Type B pancreatic cell (in vitro differentiated cells): ENCODE measurements at places on chromosomes 6 and 20. TPM values are rescaled to one million over a fixed set of nuclear protein-coding genes. Genes with fewer than 3 reads are reported as not detected.

GRCh38 chr6:160792708-160793107 lies 90.7 kb downstream of the PLG start:
- no peak for DNase-seq
- H3K4me1 ChIP-seq, result peaks cover 11% of the 10 kb centered on the region
- H3K36me3 ChIP-seq, result no peaks in the 10 kb centered on the region
- H3K27me3 ChIP-seq, result no peaks in the 10 kb centered on the region
- no peak overlapping the region for H3K4me3 ChIP-seq

GRCh38 chr6:158812611-158813010 lies 6.6 kb downstream of the EZR start:
- peaks cover 3% of the 10 kb centered on the region for H3K27me3 ChIP-seq
- H3K36me3 ChIP-seq, result peaks cover 65% of the 10 kb centered on the region
- peaks cover 66% of the 10 kb centered on the region for H3K4me1 ChIP-seq
- peak overlapping the region; percentile 100 for H3K4me3 ChIP-seq

DNA sequence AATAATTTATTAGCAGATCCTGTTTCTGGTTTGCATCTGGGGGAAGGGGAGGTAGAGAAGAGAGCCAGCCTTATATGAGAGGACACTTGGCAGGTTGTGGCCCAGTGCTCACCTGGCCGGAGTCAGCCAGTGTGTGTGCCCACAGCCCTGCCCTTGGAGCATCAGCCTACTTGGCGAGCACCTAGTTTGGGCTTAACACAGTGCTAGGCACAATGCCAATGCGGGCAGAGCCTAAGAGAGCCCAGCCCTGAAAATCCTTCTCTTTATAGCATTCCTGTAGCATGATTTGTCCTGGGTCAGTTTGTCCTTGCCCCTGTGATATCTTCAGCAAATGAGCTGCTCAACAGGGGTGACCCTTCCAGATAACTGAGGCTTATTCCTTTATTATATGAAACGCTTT lies 73.0 kb downstream of the SLX4IP start:
- no peaks in the 10 kb centered on the region for H3K27me3 ChIP-seq
- H3K36me3 ChIP-seq, result no peaks in the 10 kb centered on the region
- H3K27ac ChIP-seq, result no peak overlapping the region
- DNase-seq, result no peak
- H3K4me1 ChIP-seq, result peaks cover 39% of the 10 kb centered on the region
- no peak overlapping the region for H3K4me3 ChIP-seq

- H3K4me1 ChIP-seq, result peaks cover 70% of the 10 kb centered on the region
- H3K36me3 ChIP-seq, result peaks cover 35% of the 10 kb centered on the region
- peak overlapping the region; percentile 40 for H3K4me3 ChIP-seq
- no peak for DNase-seq
- H3K27ac ChIP-seq, result peak overlapping the region; percentile 61
- no peaks in the 10 kb centered on the region for H3K27me3 ChIP-seq
These were observed 41.9 kb downstream of the COX4I2 start for GRCh38 chr20:31679357-31680285.

DNA sequence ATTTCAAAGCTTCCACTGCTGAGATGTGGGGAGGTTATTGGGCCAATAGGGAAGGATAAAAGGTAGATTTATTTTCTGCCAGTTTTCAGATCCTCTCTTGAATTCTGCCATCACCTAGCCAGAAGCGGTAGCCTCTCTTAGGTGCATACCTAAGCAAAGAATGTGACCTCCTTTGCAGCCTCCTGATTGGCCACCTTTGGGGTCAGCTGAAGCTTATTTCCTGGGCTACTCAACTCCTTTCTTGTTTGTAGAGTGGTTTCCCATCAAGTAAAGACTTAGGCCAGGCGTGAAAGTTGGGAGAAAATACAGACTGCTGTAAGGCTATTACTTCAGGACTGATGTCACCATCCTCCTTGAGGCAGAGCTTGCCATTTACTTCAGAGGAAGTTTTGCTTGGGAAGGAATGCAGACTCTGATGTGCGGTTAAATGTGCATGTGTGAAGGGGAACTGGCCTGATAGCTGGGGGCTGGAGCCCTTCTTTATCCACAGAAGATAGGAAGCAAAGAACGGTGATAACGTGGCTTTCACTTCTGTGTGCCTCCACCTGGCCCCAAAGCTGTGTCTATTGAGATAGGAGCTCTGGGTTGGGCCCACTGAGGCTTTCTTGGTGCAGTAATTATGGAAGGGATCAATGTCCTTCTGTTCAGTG lies 70.1 kb downstream of the TRMT11 start:
- H3K27me3 ChIP-seq, result no peaks in the 10 kb centered on the region
- peaks cover 3% of the 10 kb centered on the region for H3K4me1 ChIP-seq
- no peak for DNase-seq
- H3K27ac ChIP-seq, result no peak overlapping the region
- H3K36me3 ChIP-seq, result peaks cover 36% of the 10 kb centered on the region

GRCh38 chr6:25637960-25638434 lies 14.0 kb upstream of the SCGN start:
- H3K36me3 ChIP-seq, result no peaks in the 10 kb centered on the region
- H3K27ac ChIP-seq, result no peak overlapping the region
- H3K4me1 ChIP-seq, result peaks cover 6% of the 10 kb centered on the region

DNA sequence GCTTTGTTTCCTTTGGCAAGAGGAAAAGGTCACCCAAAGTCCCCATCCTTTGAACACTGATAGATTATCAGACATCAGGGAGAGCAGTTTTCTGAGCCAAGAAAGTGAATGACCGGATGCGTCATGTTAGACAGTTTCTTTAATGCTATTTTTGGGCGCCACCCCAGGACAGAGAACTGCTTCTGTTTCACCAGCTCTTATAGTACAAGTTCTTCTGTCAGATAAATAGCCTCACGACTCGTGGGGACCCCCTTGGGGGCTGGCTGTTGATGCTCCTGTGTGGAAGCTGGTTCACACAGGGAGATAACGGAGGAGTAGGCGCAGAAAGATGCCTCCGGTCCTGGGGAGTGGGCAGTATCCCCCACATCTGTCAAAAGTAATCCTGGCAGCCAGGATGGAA lies 54.6 kb downstream of the NPEPL1 start:
- H3K36me3 ChIP-seq, result no peaks in the 10 kb centered on the region
- H3K27ac ChIP-seq, result no peak overlapping the region
- peak; percentile 51 for DNase-seq
- peaks cover 8% of the 10 kb centered on the region for H3K4me1 ChIP-seq

DNA sequence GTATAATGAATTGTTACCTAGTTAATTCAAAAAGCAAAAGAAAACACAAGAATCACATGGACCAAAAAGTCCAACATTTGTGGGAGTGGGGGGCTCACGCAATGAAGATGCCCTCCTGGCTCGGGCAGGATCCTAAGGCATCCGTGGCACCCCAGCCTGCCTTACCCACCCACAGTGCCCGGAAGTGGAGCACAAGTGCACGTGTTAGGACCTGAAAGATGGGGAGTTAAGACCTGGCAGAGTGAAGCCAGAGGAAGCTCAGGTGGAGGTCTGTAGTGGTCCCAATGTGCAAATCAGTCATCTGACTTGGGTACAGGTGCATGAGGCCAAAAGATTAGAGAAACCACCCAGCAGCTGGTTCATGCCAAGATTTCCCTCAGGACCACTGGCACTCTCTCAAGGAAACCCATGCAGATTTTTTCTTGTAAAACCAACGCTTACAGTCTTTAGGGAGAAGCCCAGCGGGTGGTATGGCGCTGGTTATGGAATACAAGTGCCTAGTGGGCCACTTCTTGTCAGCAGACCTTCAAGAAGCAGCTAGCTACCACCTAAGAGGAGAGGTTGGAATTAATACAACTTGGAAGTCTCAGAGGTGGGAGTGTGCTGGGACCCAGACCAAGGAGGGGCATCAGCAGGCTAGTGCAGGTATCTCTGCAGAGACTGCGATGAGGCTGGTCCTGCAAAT lies 42.1 kb downstream of the BFSP1 start:
- H3K27me3 ChIP-seq, result peaks cover 13% of the 10 kb centered on the region
- no peak overlapping the region for H3K27ac ChIP-seq
- no peak for DNase-seq
- no peak overlapping the region for H3K4me3 ChIP-seq
- H3K4me1 ChIP-seq, result no peaks in the 10 kb centered on the region
- no peaks in the 10 kb centered on the region for H3K36me3 ChIP-seq

GRCh38 chr20:1338801-1339200 lies 9.9 kb upstream of the SDCBP2 start:
- DNase-seq, result peak; percentile 48
- no peaks in the 10 kb centered on the region for H3K27me3 ChIP-seq
- H3K27ac ChIP-seq, result no peak overlapping the region
- no peaks in the 10 kb centered on the region for H3K36me3 ChIP-seq
- H3K4me1 ChIP-seq, result no peaks in the 10 kb centered on the region

DNA sequence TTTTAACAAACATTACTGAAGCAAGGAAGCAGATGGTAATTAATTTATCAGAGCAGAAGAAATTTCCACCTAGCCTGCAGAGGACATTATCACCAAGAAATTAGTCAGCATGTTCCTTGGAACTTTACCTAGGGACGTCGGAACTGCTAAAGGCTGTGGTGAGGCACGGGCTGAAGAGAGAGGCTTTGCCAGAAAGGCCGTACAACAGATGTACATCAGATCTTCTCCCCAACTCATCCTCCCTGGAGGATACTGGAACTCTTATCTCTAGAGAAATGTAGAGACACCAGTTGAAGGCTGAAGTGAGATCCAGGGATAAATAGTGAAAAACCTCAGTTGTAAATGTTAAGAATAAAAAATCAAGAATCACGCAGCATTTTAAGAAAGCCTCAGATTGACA lies 257.1 kb downstream of the SAMD5 start:
- DNase-seq, result no peak
- no peaks in the 10 kb centered on the region for H3K27me3 ChIP-seq
- no peaks in the 10 kb centered on the region for H3K36me3 ChIP-seq
- H3K4me3 ChIP-seq, result no peak overlapping the region
- H3K4me1 ChIP-seq, result peaks cover 4% of the 10 kb centered on the region

- peaks cover 19% of the 10 kb centered on the region for H3K4me1 ChIP-seq
- no peak overlapping the region for H3K4me3 ChIP-seq
- H3K27me3 ChIP-seq, result no peaks in the 10 kb centered on the region
These were observed 3.4 kb upstream of the MICAL1 start for GRCh38 chr6:109458774-109459531.

GRCh38 chr20:53611449-53611894 lies 17.8 kb upstream of the ZNF217 start:
- peaks cover 16% of the 10 kb centered on the region for H3K4me1 ChIP-seq
- H3K27me3 ChIP-seq, result no peaks in the 10 kb centered on the region
- no peak for DNase-seq
- peak overlapping the region; percentile 29 for H3K27ac ChIP-seq

DNA sequence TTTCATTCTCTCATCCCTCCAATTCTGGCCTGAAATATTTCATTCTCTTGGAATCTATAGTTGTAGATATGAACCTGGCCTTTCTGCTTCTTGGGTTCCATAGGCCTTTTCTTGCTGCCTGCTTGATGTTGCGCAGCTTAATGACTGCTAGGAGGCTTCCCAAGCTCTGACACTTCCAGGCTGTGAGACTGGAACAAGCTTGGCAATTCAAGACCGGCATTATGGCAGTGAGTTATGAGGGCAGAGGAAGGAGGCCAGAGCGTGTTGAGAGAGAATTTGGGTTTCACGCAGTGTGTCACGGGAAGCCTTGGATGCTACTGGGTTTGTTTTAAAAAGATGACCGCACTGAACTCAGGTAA lies 948 bp upstream of the DNAJC5 start:
- no peak for DNase-seq
- peaks cover 15% of the 10 kb centered on the region for H3K36me3 ChIP-seq
- H3K4me1 ChIP-seq, result peaks cover 27% of the 10 kb centered on the region
- H3K27ac ChIP-seq, result peak overlapping the region; percentile 83
- no peaks in the 10 kb centered on the region for H3K27me3 ChIP-seq

- H3K36me3 ChIP-seq, result no peaks in the 10 kb centered on the region
- H3K27ac ChIP-seq, result no peak overlapping the region
- no peak for DNase-seq
These were observed 83.2 kb upstream of the EYA4 start for GRCh38 chr6:133157995-133158394.

DNA sequence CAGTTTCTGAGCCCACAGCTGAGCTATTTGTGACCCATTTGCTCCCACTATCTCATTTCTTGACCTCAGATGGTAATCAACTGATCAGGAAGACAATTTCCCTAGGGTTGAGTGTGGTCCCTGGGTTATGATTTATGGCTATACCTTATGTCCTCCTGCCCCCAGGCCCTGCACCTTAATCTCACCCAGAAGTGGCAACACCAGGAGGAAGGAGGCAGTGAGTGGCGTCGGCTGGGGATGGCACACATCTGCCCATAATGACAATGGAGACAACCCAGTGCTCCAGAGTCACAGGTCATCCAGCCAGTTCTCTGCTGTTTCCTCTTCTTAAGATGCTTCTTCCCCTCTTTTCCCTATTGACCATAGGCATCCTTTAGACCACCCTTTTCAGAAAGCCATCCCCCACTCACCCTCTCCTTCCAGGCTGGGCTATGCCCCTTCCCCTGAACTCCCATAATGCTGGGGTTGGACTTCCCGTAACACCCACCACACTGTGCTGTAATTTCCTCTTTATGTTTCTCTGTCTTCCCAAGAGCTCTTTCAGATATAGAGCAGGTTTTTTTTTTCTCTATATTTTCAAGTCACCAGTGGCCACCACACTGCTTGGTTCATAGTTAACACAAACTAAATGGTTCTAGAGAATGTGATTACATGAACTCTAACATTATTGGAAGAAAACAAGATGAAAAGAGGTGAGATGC lies 8.0 kb downstream of the TRIM10 start:
- no peak overlapping the region for H3K27ac ChIP-seq
- no peak for DNase-seq
- H3K36me3 ChIP-seq, result no peaks in the 10 kb centered on the region
- H3K27me3 ChIP-seq, result peaks cover 66% of the 10 kb centered on the region
- no peak overlapping the region for H3K4me3 ChIP-seq
- H3K4me1 ChIP-seq, result peaks cover 20% of the 10 kb centered on the region

- no peak for DNase-seq
- H3K27me3 ChIP-seq, result no peaks in the 10 kb centered on the region
- no peak overlapping the region for H3K4me3 ChIP-seq
- H3K36me3 ChIP-seq, result no peaks in the 10 kb centered on the region
- no peak overlapping the region for H3K27ac ChIP-seq
These were observed 48.9 kb upstream of the EPHA7 start for GRCh38 chr6:93468291-93468690.

DNA sequence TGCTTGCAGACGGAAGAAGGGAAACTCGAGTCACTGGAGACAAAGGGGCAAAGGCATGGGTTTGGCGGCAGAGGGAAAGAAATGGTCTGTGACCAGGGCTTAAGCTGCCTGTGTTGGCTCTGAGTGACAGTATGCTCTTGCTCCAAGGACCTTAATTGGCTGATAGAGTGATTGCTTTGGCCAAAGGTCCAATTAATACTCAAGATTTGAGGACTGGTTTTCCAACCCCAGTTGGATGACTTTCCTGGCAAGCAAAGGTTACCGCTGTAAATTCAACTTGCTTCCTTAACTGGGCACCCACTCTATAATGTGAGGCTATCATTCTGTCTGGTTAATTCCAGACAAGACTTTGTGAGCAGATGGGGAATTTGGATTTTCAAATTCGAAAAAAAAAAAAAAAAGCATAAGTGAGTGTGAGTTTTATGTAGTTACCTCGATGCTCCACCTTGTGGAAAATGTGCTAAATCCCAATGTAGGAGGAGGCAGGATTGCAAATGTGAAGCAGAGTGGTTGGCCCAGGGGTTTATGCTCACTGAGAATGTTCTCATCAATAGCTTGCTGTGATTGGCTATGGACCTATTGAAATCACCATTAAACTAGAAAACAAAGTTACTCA lies 150.7 kb upstream of the GMDS start:
- no peaks in the 10 kb centered on the region for H3K27me3 ChIP-seq
- H3K4me3 ChIP-seq, result no peak overlapping the region
- H3K36me3 ChIP-seq, result peaks cover 16% of the 10 kb centered on the region
- H3K27ac ChIP-seq, result no peak overlapping the region

Gene VPS16
- total RNA-seq, result 31.8 and 49.9 TPM in 2 replicates

Gene LY6G5C
- total RNA-seq, result 2.0 and 2.3 TPM in 2 replicates

Gene TRDN
- 0.34 and 1.3 TPM in 2 replicates for total RNA-seq

Gene KIF25
- not detected in 2 replicates for total RNA-seq

Gene TNFRSF6B
- total RNA-seq, result not detected in 2 replicates

Gene MUCL3
- 0.31 and 3.5 TPM in 2 replicates for total RNA-seq

Gene PPIL1
- total RNA-seq, result 35.1 and 50.4 TPM in 2 replicates

Gene C6orf58
- total RNA-seq, result 0.63 TPM in 1 of 2 replicates, not detected in the other
